ENCODE measurements at places on chromosomes 2 and 18.

- no peak for DNase-seq
Measured at GRCh38 chr2:148614322-148615049, 30.1 kb upstream of the EPC2 start.

GRCh38 chr2:105404736-105405135, 5.9 kb upstream of the FHL2 start:
- no peak for DNase-seq

DNA sequence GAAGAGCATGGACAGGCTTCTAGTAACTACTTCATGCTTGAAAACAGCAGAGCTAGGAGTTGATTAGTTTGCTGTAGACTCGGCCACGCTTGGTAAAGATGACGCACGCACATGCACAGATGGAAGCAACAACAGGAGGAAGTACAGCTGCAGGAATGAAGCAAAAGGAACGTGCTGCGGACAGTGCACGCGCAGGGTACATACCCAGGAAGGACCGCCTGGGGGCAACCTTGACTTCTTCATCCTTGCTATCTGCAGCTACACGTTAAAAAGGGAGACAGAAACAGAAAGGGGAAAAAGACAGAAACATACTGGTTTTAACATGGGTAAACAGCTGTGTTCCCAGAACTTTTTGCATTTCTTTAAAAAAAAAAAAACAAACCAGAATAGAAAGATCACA, 17.7 kb downstream of the SLC66A2 start:
- no peak for DNase-seq

GRCh38 chr2:75667884-75668283, 21.3 kb downstream of the MRPL19 start:
- no peak for DNase-seq

- DNase-seq, result no peak
Measured at GRCh38 chr2:191049728-191050639, 36.0 kb upstream of the STAT1 start.

DNA sequence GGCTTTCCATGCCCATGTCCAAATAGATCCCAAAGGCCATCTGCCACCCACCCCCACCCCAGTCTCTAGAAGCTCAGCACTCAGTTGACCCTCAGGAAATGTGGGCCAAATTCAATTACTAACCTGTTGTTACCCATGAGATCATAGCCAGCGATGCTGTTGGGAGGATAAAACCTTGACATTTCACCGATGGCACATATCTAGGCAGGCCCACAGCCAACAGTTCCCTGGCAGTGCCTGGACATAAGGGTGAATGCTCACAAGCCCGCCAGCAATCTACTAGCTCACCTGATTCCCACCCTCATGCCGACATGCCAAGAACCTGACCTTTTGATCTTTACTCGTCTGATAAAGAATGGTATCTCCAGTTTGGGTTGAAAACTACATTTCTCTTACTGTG, 11.8 kb upstream of the ACOXL start:
- no peak for DNase-seq

- no peak for DNase-seq
Measured at GRCh38 chr2:23669413-23670244, 257.3 kb downstream of the ATAD2B start.

GRCh38 chr2:201621293-201621999, 21.9 kb downstream of the TMEM237 start:
- no peak for DNase-seq
